H4 (cell line): ENCODE measurements at places on chromosomes 4 and X. TPM values are rescaled to one million over a fixed set of nuclear protein-coding genes. Genes with fewer than 3 reads are reported as not detected.

- no peak for DNase-seq
Observed at GRCh38 chr4:90220459-90220858, 93.3 kb downstream of the CCSER1 start.

The TMPRSS11A gene
- total RNA-seq, result not detected in 2 replicates

DNA sequence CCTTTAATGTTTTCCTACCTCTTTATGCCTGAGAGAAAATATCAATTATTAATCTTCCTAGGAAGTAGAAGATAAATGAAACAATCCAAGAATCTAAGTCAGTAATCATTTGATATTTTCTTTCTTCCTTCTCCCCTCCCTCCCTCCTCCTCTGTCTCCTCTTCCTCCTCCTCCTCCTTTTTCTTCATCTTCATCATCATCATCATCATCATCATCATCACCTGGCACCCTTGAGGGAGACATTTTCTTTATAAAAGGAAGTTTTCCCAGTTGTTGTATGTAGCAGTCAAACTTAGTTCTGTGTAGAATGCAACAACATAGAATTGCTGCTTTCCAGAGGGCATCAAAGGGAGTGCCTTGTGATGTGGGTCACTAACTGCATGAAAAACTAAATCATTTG, 100.1 kb downstream of the SLC10A6 start:
- no peak for DNase-seq

The FAT1 gene
- total RNA-seq, result 71.1 and 71.6 TPM in 2 replicates

The ARMCX2 gene
- total RNA-seq, result 1.5 and 5.9 TPM in 2 replicates

GRCh38 chr4:104642521-104642920, 147.8 kb upstream of the CXXC4 start:
- no peak for DNase-seq

GRCh38 chr4:152044331-152045036, 283.7 kb upstream of the GATB start:
- no peak for DNase-seq

The POU4F2 gene
- total RNA-seq, result not detected in 2 replicates

- no peak for DNase-seq
Observed at GRCh38 chrX:101051153-101051548, 760 bp downstream of the TRMT2B start.

The SFRP2 gene
- total RNA-seq, result 0.29 TPM in 1 of 2 replicates, not detected in the other

DNA sequence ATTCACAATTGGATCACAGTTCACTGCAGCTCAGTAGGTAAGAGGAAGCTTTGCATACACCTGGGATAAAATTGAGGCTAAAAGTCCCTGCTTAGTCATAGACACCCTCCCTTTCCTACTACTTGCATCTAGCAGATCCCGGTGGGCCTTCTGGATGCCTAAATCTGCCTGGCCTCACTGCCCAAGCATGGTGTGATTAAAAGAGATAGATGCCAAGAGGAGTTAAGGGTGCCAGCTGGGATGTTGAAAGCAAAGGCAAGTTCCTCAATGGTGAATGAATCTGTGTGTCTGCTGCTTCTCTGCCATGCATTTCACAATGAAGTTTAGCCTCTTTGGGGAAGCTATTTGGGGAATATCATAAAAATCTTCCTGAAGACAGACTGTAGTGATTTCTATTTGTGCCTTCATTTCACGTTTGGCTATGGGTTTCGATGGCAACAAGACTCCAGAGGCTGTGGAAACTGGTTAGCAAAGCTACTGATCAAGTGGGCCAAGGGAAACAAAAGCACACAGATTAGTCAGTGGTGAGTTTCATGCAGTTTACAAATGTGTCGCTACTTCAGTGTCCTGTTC, 534.0 kb downstream of the ANKRD50 start:
- no peak for DNase-seq

- no peak for DNase-seq
Observed at GRCh38 chr4:22416403-22416802, 99.5 kb downstream of the ADGRA3 start.

- no peak for DNase-seq
Observed at GRCh38 chr4:88264336-88264735, 20.0 kb downstream of the PPM1K start.

The GALNTL6 gene
- total RNA-seq, result not detected in 2 replicates

DNA sequence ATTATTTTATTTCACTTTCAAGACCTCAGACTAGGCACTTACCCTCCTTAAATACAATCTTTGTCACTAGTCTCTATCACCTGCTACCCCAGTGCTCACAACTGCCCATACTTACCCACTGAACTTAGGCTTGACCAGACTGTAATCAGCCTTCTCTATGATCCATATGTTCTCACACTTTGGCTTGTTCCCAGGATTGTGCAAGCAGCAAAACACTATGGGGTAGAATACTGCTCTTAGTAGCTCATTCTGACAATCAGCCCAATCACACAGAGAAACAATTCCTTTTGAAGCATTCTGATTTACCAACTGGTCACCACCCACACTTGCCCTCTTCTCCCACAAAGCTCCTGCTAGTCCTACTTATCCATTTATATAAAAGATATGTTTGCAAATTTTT, 878.3 kb downstream of the FSTL5 start:
- no peak for DNase-seq

GRCh38 chrX:107477406-107477805, 28.0 kb downstream of the FRMPD3 start:
- DNase-seq, result no peak

The LEF1 gene
- 33.0 and 37.2 TPM in 2 replicates for total RNA-seq

The LRAT gene
- total RNA-seq, result 0.14 and 0.21 TPM in 2 replicates

The CSAG3 gene
- total RNA-seq, result 3.2 and 3.3 TPM in 2 replicates

The ARHGAP24 gene
- total RNA-seq, result 2.6 and 6.3 TPM in 2 replicates

- no peak for DNase-seq
Observed at GRCh38 chr4:152172146-152172545, 363.7 kb downstream of the FBXW7 start.

DNA sequence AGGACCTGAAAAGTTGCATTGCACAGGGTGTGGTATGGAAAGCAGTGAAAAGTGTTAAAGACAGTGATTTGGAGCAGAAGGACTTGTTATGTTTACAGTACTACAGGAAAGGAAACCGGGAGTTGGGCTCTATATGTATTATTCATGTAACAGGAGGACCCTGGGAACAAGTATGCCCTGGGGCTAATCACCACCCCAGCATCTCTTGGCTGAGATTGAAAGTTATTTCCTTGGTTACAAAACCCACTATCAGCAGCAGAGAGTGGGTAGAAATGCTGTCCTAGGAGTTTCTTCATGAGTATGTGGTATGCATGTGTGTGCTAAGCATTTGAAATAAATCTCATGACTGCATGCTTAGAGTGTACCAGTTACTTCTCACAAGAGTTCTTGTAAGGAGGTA, 46.9 kb downstream of the STK32B start:
- DNase-seq, result no peak

DNA sequence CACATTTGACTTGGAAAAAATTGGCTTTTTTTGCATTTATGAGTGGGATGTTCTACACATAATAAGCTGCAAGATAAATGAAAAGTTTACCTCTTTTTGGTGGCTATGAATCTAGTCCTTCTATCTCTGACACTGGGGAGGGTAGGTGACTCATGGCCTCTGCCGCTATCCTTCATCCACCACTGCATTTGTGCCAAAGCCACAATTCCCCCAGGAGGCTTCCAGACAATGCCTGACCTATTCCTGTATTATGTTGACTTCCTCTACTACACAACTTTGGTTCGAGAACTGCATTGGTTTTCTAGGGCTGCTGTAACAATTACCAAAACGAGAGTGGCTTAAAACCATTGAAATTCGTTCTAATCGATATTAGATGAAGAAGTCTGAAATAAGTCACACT, 245.6 kb downstream of the TRAM1L1 start:
- DNase-seq, result peak; percentile 71

DNA sequence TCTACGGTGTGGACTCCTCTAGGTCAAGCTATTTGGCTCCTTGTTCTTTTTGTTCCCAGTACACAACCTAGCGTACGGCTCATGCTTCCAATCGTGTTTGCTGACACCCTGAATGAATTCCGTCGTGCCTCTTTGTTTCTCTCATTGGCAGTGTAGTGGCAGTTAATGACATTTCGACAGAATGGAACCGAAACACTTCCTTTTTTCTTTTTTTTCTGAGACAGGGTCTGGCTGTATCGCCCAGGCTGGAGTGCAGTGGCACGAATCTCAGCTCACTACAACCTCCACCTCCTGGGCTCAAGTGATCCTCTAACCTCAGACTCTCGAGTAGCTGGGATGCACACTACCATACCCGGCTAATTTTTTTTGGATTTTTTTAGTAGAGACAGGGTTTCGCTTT, 113.3 kb upstream of the ATP6AP2 start:
- DNase-seq, result no peak

The MAP9 gene
- 9.9 and 15.2 TPM in 2 replicates for total RNA-seq

GRCh38 chrX:7024850-7025249, 122.7 kb upstream of the STS start:
- no peak for DNase-seq

The OPRPN gene
- total RNA-seq, result not detected in 2 replicates

The TMEM271 gene
- 0.08 TPM in 1 of 2 replicates, not detected in the other for total RNA-seq

DNA sequence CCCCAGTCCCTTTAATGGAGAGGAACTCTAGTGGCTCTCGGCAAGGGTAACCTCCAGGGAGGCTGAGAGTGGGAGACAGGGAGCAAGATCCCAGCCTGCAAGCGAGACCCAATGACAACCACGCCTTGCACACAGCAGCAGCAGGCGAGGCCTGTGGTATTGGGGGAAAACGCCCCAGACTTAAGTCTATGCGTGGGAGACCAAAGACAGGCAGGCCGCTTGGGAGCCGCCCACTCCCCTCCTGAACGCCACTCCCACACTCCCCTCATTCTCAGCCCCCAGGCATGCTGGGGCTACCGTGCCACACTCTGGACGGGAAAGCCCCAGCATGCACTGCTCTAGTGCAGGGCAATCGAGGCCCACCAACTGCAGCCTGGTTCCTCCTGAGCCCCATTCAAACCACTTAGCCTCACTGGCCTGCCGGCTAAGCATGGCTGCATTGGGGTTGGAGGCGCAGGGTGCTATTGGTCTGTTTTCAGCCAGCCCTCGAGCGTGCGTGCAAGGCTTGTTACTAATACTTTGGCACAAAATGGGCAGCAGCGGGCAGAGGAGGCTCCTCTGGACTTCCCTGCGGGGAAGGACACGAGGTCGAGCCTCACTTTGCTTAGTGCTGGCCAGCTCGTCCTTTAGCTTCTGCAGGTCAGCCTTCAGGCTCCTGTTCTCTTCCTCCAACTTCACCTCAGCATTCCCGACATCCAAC, 14.8 kb downstream of the SLC6A8 start:
- no peak for DNase-seq

The ZCCHC12 gene
- total RNA-seq, result not detected in 2 replicates

The EGF gene
- 10.3 and 11.8 TPM in 2 replicates for total RNA-seq

- no peak for DNase-seq
Observed at GRCh38 chrX:72540318-72540717, 32.3 kb downstream of the HDAC8 start.

The STATH gene
- total RNA-seq, result 0.29 and 0.37 TPM in 2 replicates

The SGMS2 gene
- total RNA-seq, result 26.8 and 51.1 TPM in 2 replicates

The MAGEB10 gene
- not detected in 2 replicates for total RNA-seq

The ELK1 gene
- 26.2 and 30.4 TPM in 2 replicates for total RNA-seq
